GM23338 (cell line): ENCODE measurements at places on chromosomes 6 and 20. TPM values are rescaled to one million over a fixed set of nuclear protein-coding genes. Genes with fewer than 3 reads are reported as not detected.

ANKS1A gene
- total RNA-seq, result 29.6 and 31.9 TPM in 2 replicates

C6orf132 gene
- total RNA-seq, result 40.9 and 48.3 TPM in 2 replicates

FAM162B gene
- total RNA-seq, result 5.9 and 6.3 TPM in 2 replicates

SNAP91 gene
- 0.83 and 1.5 TPM in 2 replicates for total RNA-seq

MRAP2 gene
- total RNA-seq, result 10.2 and 13.5 TPM in 2 replicates

SIRPG gene
- not detected in 2 replicates for total RNA-seq

HLA-DOA gene
- 30.5 and 34.2 TPM in 2 replicates for total RNA-seq

PACSIN1 gene
- total RNA-seq, result 6.2 and 8.7 TPM in 2 replicates

- DNase-seq, result no peak
Measured at GRCh38 chr6:14841901-14842421, 403.9 kb upstream of the JARID2 start.

- no peak for DNase-seq
Measured at GRCh38 chr20:37973059-37973910, 60.0 kb downstream of the TTI1 start.

DNA sequence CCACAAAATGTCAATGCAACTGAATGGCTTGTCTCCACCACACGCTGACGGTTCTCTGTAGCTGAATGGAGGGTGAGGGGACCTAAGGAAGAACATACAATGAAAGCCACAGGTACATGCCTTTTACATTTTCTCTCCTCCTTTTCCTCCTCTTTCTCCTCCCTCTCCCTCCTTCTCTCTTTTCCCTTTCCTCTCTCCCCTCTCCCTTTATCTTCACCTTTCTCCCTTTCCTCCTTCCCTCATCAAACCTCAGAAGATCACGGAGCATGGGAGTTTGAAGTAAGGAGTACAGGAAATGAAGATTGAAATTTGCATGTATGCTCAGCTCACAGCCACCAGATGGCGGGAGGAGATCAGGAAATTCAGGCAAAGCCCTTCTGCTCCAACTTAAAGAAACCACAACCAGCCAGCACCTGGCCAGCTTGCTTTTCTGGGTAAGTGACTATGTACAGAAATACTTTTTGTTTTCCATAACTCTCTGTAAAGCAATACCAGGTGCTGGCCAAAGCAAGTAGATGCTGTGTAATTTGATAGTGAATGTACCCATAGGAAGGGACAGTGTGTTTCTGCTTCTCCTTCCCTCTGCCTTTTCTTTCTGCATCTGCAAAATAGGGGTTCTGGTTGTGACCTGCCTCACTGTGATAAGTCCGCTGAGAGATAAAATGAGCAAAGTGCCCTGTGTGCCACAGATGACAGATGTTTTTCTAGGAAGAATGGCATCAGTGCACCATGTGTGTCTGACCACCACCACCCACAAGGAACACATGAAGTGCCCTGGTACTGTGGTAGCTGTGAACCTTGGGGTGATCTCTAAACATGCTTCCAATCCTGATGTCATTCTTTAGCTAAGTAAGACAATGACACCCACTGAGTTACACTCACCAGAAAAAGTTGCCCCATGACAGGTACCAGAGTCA lies 18.6 kb upstream of the FOXO3 start:
- DNase-seq, result peak; percentile 89

DNA sequence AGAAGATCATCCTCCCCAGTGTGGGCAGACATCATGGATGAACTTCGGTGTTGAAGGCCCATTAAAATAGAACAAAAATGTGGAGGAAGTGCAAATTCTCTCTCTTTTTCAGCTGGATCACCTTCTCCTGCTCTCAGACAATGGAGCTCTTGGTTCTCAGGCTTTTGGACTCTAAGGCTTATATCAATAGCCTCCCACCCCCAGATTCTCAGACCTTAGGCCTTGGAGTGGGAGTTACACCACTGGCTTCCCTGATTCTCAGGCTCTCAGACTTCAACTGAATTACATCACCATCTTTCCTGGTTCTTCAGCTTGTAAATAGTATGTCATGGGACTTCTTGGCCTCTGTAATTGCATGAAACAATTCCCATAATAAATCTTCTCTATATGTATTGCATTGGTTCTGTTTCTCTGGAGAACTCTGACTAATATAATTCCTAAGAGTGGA lies 36.6 kb downstream of the NSFL1C start:
- no peak for DNase-seq

DNA sequence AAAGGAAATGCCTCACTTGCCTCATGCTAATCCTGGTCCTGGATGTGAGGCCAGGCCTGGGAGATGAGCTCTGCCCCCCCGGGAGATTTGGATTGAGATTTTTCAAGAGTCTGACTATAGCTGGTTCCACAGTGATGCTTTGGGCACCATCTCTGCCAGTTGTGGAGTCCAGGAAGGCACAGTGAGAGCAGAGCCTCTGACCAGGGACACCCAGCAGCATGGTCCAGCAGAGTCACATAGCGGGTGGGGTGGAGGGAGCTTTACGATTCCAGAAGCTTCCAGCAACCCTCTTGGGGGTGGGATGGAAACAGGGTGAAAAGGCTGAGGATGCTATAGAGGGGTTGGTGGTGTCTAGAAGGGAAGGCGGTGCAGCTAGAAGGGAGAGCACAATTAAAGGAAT lies 8.7 kb downstream of the SLC32A1 start:
- DNase-seq, result no peak

- DNase-seq, result no peak
Measured at GRCh38 chr6:52942221-52942620, 32.7 kb upstream of the GSTA3 start.

DNA sequence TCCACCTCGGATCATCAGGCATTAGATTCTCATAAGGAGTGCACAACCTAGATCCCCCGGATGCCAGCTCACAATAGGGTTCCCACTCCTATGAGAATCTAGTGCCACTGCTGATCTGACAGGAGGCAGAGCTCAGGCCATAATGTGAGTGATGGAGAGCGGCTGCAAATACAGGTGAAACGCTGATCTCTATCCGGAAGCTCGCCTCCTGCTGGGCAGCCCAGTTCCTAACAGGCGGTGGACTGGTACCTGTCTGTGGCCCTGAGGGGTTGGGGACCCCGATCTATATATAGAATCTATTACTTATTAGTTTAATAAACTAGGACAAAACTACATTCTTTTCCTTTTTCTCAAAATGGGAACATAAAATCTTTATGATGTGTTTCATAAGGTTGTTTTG lies 741.9 kb downstream of the RFPL4B start:
- DNase-seq, result peak; percentile 64

- peak; percentile 77 for DNase-seq
Measured at GRCh38 chr20:41697861-41698559, 79.8 kb upstream of the CHD6 start.

DNA sequence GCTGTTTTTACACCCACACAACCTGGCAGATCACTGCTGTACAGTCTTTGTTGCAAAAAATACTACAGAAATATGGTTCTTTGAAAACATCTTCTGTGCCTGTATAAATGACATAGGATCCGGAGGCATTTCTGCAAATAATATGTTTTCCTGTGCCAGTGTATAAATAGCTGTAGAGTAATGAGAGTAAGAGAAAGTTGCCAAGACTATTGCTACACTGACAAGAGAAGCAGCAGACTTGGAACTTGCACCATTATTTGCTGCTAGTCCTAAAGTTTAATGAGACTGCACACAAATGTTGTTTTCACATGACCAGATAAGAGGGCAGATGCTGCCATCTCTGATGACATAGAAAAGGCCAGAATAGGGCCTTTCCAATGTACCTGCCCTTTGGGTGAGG lies 50.0 kb upstream of the DTNBP1 start:
- no peak for DNase-seq

- no peak for DNase-seq
Measured at GRCh38 chr6:170208651-170209353, 82.1 kb downstream of the DLL1 start.

DNA sequence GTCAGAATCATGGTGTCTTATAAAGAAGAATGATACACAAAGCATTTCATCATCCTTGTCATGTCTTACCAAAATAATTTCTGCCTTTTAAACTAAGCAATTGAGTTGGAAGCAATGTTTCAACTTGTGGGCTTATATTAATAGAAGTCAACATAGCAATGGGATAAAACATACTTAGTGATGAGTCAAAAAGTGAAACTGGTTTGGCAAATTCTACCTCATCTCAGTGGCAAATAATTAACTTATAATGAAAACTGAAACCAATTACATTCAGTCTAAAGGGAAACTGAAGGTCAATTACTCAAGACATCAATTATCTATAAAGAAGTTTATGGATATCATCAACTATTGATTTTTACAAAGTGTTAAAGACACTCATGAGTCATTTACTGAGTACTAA lies 463.8 kb downstream of the BMP2 start:
- no peak for DNase-seq

DNA sequence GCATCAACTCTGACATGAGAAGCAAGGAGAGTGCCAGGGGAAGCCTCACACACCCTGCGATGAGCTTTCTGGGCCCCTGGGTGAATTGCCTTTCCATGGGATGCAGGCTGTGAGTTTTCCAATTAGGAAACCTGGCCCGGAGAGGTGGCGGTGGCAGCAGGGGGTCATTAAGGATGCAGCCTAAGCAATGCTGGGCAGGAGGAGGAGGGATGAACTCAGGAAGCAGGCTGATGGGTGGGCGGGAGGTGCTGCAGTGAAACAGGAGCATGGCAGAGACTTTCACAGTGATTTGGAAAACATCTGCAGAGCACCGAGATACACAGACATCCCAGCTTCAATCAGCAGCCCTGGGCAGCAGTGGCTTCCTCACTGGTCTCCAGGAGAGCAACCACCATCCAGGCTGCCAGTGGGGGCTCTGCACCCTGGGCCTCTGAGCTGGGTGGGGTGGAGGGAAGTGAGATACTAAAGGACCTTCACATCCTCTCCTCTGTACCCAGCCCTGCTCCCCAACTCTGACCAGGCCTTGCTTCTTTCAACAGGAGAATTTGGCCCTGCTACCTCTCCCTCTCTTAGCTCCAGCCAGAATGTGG lies 44.9 kb downstream of the LRFN2 start:
- peak; percentile 69 for DNase-seq

- no peak for DNase-seq
Measured at GRCh38 chr6:12420626-12421025, 130.5 kb downstream of the EDN1 start.

GRCh38 chr6:134293659-134294161 lies 24.2 kb downstream of the SGK1 start:
- no peak for DNase-seq

- DNase-seq, result no peak
Measured at GRCh38 chr6:69089539-69089938, 454.5 kb downstream of the ADGRB3 start.

- peak; percentile 84 for DNase-seq
Measured at GRCh38 chr20:49608752-49609670, 41.1 kb upstream of the PTGIS start.

DNA sequence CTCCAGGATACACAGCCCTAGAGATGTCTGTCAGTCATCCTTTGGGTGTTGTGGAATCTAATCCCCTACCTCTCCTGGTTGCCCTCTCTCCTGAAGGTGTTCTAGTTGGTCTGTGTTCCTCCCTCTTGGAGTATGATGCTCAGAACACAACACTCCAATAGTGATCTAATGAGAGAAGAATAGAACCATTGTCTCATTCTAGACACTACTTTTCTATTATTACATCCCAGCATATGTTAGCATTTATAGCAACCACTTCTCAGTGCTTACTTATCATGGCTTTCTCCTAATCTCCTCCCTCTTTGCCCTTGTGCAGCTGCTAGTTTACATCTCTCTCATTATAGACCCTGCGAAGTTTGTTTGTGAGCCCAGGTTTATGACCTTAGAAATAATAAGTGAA lies 109.0 kb downstream of the UNC5CL start:
- no peak for DNase-seq

GRCh38 chr6:14996892-14997291 lies 249.0 kb upstream of the JARID2 start:
- no peak for DNase-seq

DNA sequence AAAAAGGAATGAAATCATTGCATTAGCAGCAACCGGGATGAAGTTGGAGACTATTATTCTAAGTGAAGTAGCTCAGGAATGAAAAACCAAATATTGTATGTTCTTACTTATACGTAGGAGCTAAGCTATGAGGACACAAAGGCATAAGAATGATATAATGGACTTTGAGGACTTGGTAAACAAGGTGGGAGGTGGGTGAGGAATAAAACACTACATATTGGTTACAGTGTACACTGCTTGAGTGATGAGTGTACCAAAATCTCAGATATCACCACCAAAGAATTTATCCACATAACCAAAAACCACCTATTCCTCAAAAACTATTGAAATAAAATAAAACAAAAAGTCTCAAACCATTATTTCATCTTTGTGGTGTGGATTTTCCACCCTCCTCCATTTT lies 593.5 kb downstream of the TENT5A start:
- no peak for DNase-seq

DNA sequence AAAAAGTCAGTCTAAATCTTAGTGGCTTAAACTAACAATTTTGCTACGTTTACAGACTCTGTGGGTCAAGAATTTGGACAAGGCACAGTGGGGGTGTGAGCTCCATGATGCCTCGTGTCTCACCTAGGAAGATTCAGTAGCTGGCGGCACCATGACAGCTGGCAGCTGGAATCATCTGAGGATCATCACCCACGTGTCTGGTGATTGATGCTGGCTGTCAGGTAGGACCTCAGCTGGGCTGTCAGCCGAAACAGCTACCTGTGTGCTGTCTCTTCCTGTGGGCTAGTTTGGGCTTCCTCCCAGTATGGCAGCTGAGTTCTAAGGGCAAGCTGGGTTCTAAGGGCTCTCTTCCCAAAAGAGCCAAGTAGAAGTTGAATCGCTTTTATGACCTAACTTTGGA lies 26.4 kb upstream of the DLGAP4 start:
- DNase-seq, result no peak

- peak; percentile 92 for DNase-seq
Measured at GRCh38 chr20:35463455-35464300, 8.3 kb downstream of the CEP250 start.

DNA sequence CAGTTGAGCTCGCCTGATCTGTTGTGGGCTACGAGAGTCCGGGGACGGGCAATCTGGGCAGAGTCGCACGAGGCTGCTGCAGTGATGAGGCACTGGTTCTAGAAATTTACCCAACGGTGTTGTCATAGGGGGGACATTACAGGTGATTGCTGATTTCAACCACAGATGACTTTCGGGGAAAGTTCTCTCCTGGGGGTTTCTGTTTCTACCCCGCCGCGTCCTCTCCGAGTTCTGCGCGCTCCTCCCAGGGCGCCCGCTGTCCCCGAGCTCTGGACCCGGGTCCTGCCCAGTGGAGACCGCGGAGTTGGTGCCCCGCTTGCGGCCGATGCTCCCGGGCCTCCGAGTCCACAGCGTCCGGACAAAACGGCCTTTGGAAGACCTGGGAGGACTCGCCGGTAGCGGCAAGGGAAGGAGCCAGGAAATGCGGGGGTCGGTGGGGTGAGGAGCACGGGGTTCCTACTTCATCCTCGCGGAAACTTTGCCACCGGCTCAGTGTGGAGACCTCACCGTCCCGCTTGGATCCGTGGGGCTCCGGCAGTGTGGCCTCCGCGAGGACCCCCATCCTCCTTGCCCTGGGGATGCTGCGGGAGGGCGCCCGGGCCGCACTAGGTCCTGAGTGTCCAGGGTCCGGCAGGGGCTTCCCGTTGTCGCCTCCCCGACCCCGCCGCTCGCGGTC lies 12.3 kb upstream of the RAET1L start:
- no peak for DNase-seq
